ENCODE measurements at places on chromosomes 2 and 18. TPM values are rescaled to one million over a fixed set of nuclear protein-coding genes. Genes with fewer than 3 reads are reported as not detected.
A peak's percentile ranks its signal among the peaks of the same experiment; 100 is the strongest.

The LMAN2L gene
- 24.6 TPM for total RNA-seq

The ACVR1 gene
- 42.5 TPM for total RNA-seq

The EVA1A gene
- total RNA-seq, result 69.2 TPM

- DNase-seq, result no peak
These were observed 155.2 kb downstream of the PXDN start for GRCh38 chr2:1588978-1589621.

GRCh38 chr2:24449344-24449743 lies 41.7 kb upstream of the NCOA1 start:
- no peak for DNase-seq

- DNase-seq, result peak; percentile 25
These were observed 10.5 kb upstream of the SLC1A4 start for GRCh38 chr2:64978514-64979268.

GRCh38 chr2:104434318-104434792 lies 419.6 kb upstream of the POU3F3 start:
- DNase-seq, result no peak

DNA sequence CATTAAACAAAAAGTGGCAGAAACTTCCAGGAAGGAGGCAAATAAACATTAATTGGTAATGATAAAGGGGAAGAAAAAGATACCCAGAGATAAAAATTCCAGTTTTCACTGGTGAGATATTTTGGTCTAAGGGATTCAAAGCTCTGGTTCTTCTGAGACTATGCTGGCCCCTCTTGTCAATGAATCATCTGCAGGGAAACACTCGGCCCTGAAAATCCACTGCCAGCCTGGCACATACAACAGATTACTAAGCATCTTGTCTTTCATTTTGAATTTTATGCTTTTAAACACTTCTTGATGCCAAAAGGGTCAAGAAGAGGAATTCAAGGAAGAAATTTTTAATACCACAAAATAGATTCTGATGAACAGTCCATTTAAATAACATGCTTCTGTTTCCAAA lies 1603.8 kb upstream of the ZEB2 start:
- no peak for DNase-seq

GRCh38 chr2:232502511-232502910 lies 14.9 kb upstream of the ECEL1 start:
- DNase-seq, result no peak

- no peak for DNase-seq
These were observed 90.5 kb downstream of the HNRNPLL start for GRCh38 chr2:38512211-38512610.

DNA sequence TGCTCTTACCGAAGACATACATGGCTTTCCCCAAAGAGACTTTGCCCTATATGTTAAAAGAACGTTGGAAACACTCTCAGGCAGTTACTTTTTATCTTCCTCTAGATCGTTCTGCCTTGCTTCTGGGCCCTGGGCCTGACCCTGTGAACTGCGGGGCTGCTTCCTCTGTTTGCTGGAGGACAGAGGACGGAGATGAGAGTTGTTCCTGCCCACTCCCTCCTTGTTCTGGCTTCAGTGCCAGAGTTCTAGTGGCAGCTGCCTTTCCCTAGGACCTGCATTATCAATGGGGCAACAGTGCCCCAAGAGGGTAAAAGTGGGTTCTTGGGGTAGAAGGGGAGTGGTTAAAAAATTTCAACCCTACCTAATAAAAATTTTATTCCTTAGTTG lies 6.5 kb upstream of the FN1 start:
- DNase-seq, result no peak

DNA sequence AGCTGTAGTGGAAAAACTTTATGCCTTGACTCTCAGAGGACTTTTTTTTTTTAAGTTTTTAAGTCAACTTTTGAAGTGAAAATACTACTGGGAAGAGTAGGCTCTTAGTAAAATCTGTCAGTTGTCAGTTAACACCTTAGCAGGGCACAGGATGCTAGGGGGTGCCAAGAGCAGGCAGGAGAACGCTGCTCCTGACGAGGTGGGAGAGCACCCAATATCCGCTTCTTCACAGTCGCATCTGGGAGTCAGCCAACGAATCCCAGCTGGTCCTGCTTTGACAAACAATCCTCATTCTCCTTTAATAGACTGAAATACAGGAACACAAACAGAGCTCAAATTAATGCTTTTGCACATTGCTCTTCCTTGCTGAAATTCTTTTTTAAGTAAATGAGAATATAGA lies 709.5 kb upstream of the ACVR2A start:
- DNase-seq, result no peak

DNA sequence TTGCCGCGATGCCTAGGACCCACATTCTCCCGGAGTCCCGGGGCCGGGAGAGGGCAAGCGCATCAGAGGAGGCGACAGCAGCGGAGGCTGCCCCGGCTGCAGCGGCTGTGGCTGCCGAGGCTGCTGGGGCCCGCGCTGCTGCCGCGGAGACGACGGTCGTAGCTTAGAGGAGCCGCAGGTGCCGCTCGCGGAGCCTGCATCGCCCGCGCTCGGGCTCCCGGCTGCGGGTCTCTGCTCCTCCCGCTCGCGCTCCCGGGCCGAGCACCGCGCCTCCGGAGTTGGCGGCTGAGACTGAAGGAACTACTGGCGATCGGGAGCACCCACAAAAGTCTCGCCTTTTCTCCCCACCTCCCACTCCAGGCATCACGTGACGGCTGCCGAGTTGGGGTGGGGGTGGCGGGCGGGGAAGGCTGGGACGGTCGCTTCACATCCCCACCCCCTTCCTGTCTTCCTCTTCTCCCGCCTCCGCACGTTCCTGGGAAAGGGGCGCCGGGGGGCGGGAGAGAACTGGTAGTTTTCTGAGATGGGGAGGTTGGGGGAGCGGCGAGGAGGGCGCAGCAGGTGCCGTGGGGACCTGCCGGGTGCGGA lies at the start of gene LYPD1:
TSS of gene LYPD1 (minus strand) at position 298 of the 588 bp plus-strand sequence. CDS start at position 25, 273 bp downstream.
- no peak for DNase-seq

- peak; percentile 68 for DNase-seq
These were observed 11.9 kb upstream of the AGFG1 start for GRCh38 chr2:227460070-227460485.

DNA sequence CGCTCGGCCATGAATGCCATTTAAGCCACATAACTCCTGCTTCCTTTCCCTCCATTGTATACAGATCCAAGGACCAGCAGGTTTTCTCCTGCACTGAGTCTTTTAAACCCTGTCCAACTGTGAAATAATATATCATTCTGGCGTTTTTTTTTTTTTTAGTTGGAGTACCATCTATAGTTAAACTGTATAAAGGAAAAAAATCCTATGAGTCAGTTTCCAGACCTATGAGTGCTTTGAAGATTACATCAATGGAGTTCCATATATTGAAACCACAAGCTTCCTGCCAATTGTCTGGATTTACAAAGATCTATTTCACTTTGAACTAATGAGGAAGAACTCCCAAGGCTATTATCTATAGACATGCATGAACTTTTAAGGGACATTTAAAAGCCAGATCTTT lies 2.4 kb upstream of the MALT1 start:
- DNase-seq, result peak; percentile 48

Data from HFFc6 (cell line).